ENCODE measurements at places on chromosomes 1 and 21. TPM values are rescaled to one million over a fixed set of nuclear protein-coding genes. Genes with fewer than 3 reads are reported as not detected.

The MTOR gene
- 31.4 TPM for total RNA-seq

The DPT gene
- total RNA-seq = 0.18 TPM

The OR2M7 gene
- not detected for total RNA-seq

The F13B gene
- not detected for total RNA-seq

The DIRAS3 gene
- total RNA-seq = 2.8 TPM
